ENCODE measurements at places on chromosomes 12 and 14.
A peak's percentile ranks its signal among the peaks of the same experiment; 100 is the strongest.

DNA sequence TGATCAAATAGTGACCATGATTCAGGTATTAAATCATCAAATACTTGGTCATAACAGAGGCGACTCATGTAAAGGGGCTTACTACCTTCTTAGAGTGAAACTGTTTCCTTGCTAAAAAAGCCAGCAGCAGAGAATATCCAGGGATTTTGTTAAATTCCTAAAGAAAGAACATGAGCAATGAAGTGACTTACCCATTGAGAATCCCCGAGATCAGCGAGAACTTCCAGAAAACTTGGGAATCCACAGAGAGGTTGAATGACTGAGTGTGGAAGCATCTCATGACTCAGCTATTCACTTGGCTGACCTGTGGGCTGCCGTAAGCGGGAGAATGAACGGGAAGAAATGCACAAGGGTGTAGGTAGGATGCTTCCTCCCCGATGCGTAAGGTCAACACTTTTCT, 85.3 kb upstream of the KCNA1 start:
- H3K4me1 ChIP-seq = peaks cover 78% of the 10 kb centered on the region
- no peak for DNase-seq
- H3K27ac ChIP-seq = no peak overlapping the region
- H3K4me3 ChIP-seq = no peak overlapping the region
- H3K27me3 ChIP-seq = no peaks in the 10 kb centered on the region

- no peaks in the 10 kb centered on the region for H3K27me3 ChIP-seq
- no peaks in the 10 kb centered on the region for H3K36me3 ChIP-seq
- no peak overlapping the region for H3K4me3 ChIP-seq
- no peak overlapping the region for H3K27ac ChIP-seq
- no peak for DNase-seq
- no peaks in the 10 kb centered on the region for H3K4me1 ChIP-seq
Measured at GRCh38 chr12:8154526-8154925, 2.3 kb upstream of the ZNF705A start.

DNA sequence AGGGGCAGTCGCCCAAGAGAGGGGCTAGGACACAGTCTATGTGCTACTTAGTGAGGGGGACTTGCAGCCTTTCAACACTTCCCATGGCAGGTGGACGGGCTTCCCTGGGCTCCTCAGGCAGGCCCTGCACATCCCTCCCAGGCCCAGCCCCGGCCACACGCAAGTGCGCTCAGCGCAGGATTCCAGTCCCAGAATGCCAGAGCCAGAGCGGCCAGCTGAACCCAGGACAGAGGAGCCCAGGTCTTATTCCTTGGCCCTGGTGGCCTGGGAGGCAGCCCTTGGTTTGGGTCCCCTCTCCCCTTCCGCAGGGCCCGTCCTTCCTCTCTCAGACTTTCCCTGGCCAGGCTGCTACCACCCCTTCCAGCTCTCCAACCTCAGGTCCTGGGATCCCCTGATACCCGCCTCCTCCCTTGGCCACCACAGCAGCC, 12.0 kb downstream of the DLK1 start:
- no peaks in the 10 kb centered on the region for H3K36me3 ChIP-seq
- H3K27ac ChIP-seq = no peak overlapping the region
- H3K4me1 ChIP-seq = no peaks in the 10 kb centered on the region
- no peak for DNase-seq

GRCh38 chr12:8037046-8037663, 4.6 kb downstream of the FOXJ2 start:
- H3K27ac ChIP-seq = no peak overlapping the region
- peak overlapping the region; percentile 14 for H3K4me3 ChIP-seq
- peak; percentile 68 for DNase-seq
- peaks cover 58% of the 10 kb centered on the region for H3K4me1 ChIP-seq

DNA sequence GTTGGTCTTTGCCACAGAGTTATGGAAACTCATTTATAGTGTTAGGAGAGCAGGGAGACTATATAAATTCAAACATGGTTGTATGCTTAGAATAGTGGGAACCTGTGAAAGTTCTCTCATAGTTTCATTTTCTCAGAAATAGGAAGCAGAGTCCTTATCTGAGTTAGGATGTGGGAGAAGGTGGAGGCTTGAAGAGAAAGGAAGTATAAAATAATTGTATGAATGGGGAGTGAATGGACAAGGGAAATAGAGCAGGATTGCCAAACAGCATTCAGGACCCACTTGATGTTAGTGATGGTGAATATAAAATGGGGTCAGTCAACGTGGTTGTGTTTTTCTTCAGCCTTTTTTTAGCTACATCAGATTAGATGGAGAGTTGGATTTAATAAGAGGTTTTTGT, 34.0 kb upstream of the TPH2 start:
- no peak for DNase-seq
- H3K27me3 ChIP-seq = no peaks in the 10 kb centered on the region
- no peaks in the 10 kb centered on the region for H3K4me1 ChIP-seq
- no peak overlapping the region for H3K27ac ChIP-seq
- H3K4me3 ChIP-seq = no peak overlapping the region
- peaks cover 52% of the 10 kb centered on the region for H3K36me3 ChIP-seq

DNA sequence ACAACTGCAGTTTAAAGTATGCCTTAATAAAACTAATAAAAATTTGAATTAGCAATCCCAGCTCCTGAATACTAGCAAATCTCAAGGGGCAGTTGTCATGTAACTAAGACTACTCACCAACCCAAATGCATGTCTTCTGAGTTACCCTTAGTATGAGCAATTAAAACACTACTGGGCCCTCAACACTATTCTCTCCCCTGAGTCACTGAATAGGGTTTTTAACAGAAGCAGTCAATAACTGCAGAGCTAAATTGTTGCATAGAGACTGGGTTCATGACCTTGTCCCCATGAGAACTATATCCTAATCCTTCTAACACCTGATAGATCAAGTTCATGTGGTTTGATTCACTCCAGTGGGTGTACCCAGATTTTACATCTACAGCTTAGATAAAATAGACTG, 38.8 kb downstream of the MDM1 start:
- no peaks in the 10 kb centered on the region for H3K27me3 ChIP-seq
- peaks cover 6% of the 10 kb centered on the region for H3K36me3 ChIP-seq
- no peak for DNase-seq

GRCh38 chr14:58356268-58356667, 39.5 kb upstream of the TOMM20L start:
- no peak overlapping the region for H3K4me3 ChIP-seq
- H3K4me1 ChIP-seq = no peaks in the 10 kb centered on the region
- peaks cover 26% of the 10 kb centered on the region for H3K36me3 ChIP-seq
- no peak for DNase-seq

- H3K36me3 ChIP-seq = no peaks in the 10 kb centered on the region
- no peak for DNase-seq
- no peak overlapping the region for H3K27ac ChIP-seq
Measured at GRCh38 chr12:130617219-130617618, 98.9 kb downstream of the RIMBP2 start.

- H3K4me3 ChIP-seq = no peak overlapping the region
- H3K27ac ChIP-seq = no peak overlapping the region
- DNase-seq = no peak
- no peaks in the 10 kb centered on the region for H3K27me3 ChIP-seq
- peaks cover 13% of the 10 kb centered on the region for H3K4me1 ChIP-seq
Measured at GRCh38 chr14:101732118-101732517, 29.4 kb upstream of the PPP2R5C start.

- H3K27ac ChIP-seq = no peak overlapping the region
- H3K27me3 ChIP-seq = peaks cover 7% of the 10 kb centered on the region
- no peaks in the 10 kb centered on the region for H3K36me3 ChIP-seq
- DNase-seq = no peak
- H3K4me3 ChIP-seq = no peak overlapping the region
Measured at GRCh38 chr12:98439981-98440581, 75.3 kb upstream of the TMPO start.

- peaks cover 3% of the 10 kb centered on the region for H3K27me3 ChIP-seq
- no peak overlapping the region for H3K4me3 ChIP-seq
- DNase-seq = peak; percentile 49
- H3K36me3 ChIP-seq = no peaks in the 10 kb centered on the region
Measured at GRCh38 chr14:93619176-93619793, 169.0 kb downstream of the PRIMA1 start.

DNA sequence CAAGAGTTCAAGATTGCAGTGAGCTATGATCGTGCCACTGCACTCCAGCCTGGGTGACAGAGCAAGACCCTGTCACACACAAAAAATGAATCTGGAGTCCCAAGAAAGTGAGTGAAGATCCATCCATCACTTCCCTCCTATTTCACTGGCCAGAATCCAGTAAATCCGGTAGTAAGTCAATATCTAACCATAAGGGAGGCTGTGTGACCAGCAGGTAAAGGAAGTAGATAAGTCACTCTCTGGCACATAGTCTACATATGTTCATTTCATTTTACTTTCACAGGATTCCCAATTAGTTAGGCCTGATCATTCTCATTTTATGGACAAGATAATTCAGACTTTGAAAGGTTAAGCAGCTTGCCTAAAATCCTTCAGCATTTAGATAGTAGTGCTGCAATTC, 11.9 kb upstream of the TCP11L2 start:
- H3K27ac ChIP-seq = no peak overlapping the region
- peaks cover 8% of the 10 kb centered on the region for H3K4me1 ChIP-seq
- no peak overlapping the region for H3K4me3 ChIP-seq
- no peaks in the 10 kb centered on the region for H3K27me3 ChIP-seq
- no peak for DNase-seq
- H3K36me3 ChIP-seq = no peaks in the 10 kb centered on the region

DNA sequence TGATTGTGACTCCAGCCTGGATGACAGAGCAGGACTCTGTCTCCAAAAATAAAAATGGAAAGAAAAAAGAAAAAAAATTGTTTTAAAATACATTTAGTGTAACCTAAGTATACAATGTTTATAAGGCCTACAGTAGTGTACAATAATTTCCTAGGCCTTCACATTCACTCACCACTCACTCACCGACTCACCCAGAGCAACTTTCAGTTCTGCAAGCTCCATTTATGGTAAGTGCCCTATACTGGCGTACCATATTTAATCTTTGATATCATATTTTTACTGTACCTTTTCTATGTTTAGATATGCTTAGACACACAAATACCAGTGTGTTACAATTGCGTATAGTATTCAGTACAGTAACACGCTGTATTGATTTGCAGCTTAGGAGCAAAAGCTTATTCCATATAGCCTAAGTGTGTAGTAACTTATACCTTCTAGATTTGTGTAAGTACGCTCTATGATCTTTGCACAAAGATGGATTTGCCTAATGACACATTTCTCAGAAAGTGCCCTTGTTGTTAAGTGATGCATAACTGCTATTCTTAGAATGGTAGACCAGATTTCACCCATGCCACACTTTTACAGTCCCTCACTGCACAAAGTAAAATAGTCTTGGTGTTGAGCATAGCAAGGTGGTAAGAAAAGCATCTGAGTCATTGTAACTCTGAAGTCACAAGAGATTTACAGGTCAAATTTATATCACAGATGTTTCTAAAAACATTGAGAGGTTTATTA, 151.9 kb downstream of the LRRK2 start:
- no peak for DNase-seq
- no peak overlapping the region for H3K4me3 ChIP-seq
- H3K36me3 ChIP-seq = no peaks in the 10 kb centered on the region
- H3K4me1 ChIP-seq = no peaks in the 10 kb centered on the region
- no peak overlapping the region for H3K27ac ChIP-seq

GRCh38 chr14:67763158-67763822, 53.1 kb downstream of the ZFYVE26 start:
- no peak overlapping the region for H3K4me3 ChIP-seq
- no peaks in the 10 kb centered on the region for H3K27me3 ChIP-seq
- H3K36me3 ChIP-seq = peaks cover 11% of the 10 kb centered on the region
- no peak overlapping the region for H3K27ac ChIP-seq
- DNase-seq = no peak

DNA sequence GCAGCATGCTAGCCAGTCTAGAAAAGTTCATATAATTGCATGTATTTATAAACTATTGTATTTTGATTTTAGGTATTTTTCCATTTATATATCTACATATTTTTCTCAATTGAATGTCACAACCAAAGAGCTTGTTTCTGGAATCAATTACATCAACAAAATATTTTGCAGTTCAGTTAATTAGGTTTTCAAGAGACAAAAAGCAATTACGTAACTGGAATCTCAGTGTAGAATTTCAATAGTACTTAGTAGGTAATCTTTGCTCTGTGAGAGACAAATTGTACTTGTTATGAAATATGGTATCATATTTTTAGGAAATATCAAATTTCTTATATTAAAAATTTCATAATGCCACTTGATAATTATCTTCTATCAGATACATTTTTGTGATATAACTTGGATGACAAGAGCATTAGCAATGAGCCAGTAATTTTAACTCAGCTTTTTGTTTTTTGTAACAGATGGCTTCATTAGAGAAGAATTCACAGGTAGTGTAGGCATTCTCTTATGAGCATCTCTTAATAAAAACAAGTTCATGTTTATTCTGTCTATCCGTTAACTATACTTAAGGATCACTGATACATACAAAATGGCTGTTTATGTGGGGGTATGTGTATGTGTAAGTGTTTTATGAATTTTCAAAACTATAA, 774.7 kb downstream of the C12orf50 start:
- no peaks in the 10 kb centered on the region for H3K36me3 ChIP-seq
- no peaks in the 10 kb centered on the region for H3K27me3 ChIP-seq
- no peak overlapping the region for H3K4me3 ChIP-seq
- no peaks in the 10 kb centered on the region for H3K4me1 ChIP-seq
- no peak for DNase-seq

DNA sequence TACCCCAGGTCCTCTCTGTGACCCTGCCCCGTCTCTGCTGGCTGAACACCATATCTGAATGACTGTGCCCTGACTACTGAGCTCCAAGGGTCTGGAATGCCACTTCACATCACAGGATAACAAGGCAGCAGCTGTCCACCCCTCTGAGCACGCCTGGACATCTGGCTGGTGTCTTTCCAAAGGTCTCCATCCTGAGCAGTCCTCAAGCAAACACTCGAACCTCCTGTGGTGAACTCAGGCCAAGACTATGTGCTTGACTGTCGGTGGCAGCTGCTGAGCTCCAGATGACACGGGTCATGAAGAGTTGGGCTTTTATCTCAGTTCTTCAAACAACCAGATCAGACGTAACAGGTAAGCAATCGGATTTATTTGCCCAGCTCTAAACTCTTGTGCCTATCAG, 117.2 kb upstream of the BCL2L14 start:
- no peaks in the 10 kb centered on the region for H3K36me3 ChIP-seq
- no peak overlapping the region for H3K4me3 ChIP-seq
- H3K4me1 ChIP-seq = no peaks in the 10 kb centered on the region
- no peak for DNase-seq
- no peaks in the 10 kb centered on the region for H3K27me3 ChIP-seq
- no peak overlapping the region for H3K27ac ChIP-seq

DNA sequence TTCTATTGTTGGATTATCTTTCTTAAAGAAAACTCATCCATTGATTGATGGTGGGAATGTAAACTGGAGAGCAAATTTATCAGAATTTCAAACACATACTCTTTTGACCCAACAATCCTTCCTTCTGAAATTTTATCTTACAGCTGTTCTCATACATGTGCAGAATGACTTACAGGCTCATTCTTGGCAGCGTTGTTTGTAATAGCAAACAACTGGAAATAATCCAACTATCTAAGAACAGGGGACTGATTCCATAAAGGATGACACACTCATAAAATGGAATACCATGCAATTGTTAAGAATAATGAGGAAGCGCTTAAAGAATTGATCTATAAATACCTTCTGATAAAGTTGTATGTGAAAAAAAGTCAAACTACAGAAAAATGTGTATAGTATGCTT, 24.0 kb downstream of the RHOJ start:
- H3K4me1 ChIP-seq = no peaks in the 10 kb centered on the region
- H3K4me3 ChIP-seq = no peak overlapping the region
- H3K36me3 ChIP-seq = no peaks in the 10 kb centered on the region
- H3K27ac ChIP-seq = no peak overlapping the region
- no peak for DNase-seq

- H3K4me1 ChIP-seq = peaks cover 12% of the 10 kb centered on the region
- H3K27me3 ChIP-seq = no peaks in the 10 kb centered on the region
- no peak overlapping the region for H3K4me3 ChIP-seq
- H3K27ac ChIP-seq = no peak overlapping the region
Measured at GRCh38 chr12:47884501-47884900, 20.3 kb downstream of the VDR start.
